ENCODE measurements at places on chromosomes 3 and 15.

- no peak for DNase-seq
These were observed 20.1 kb downstream of the RAB43 start for GRCh38 chr3:129101370-129102138.

GRCh38 chr15:78037328-78037727, 40.2 kb downstream of the TBC1D2B start:
- DNase-seq, result no peak

DNA sequence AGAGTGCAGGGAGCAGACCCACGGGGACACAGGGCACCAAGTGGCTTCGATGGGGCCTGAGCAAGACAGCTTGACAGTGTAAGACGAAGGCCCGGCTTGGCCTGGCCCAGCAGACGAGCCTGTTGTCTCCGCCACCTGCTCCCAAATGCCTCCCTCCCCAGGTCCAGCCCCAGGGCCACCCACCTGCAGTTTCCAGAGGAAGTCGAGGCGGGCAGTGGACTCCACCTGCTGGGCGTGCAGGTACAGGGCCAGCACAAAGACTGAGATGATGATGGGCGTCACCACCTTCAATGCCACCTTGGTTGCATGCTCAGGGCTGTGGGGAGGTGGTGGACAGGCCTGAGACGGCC, 94.1 kb downstream of the SEC22A start:
- DNase-seq, result no peak

DNA sequence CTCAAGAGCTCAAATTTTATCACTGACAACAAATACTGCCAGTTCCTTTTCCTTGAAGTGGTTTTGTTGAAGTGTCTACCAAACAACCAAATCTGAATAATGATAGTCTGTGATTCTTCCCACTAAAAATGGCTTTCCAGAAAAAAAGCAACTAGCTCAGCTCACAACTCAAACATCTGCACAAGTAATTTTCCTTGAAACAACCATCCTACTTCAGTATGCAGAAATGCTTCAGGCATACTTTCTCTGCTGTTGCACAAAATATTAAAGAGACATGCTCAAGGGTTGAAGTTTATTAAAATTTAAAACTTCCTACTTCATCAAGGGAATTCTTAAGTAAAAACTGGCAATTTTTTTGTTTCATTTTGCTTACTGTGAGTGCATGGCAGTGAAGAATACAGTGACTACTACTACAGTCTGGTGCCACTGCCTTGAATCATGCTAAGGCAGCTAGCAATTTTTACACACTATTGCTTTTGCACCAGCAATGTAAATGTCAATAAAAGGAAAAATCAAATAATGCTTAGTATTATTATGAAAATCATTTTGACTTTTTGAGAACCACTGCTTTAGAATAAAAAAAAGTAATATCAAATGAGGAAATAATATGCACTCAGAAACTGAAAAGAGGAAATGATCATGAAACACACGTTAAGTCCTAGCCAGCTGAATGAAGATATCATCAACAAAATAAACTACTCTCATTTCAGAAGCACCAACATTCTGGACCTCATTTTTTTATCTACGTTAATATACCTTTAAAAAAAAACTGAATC, 33.6 kb downstream of the VPS13C start:
- DNase-seq, result no peak

GRCh38 chr15:81558056-81558455, 184.0 kb upstream of the TMC3 start:
- no peak for DNase-seq
